ENCODE measurements at places on chromosomes 7 and 10.

- no peak for DNase-seq
Observed at GRCh38 chr7:107503687-107504086, 33.8 kb downstream of the GPR22 start.

GRCh38 chr10:32446536-32447406 lies 831 bp downstream of the CCDC7 start:
- peak; percentile 2 for DNase-seq

DNA sequence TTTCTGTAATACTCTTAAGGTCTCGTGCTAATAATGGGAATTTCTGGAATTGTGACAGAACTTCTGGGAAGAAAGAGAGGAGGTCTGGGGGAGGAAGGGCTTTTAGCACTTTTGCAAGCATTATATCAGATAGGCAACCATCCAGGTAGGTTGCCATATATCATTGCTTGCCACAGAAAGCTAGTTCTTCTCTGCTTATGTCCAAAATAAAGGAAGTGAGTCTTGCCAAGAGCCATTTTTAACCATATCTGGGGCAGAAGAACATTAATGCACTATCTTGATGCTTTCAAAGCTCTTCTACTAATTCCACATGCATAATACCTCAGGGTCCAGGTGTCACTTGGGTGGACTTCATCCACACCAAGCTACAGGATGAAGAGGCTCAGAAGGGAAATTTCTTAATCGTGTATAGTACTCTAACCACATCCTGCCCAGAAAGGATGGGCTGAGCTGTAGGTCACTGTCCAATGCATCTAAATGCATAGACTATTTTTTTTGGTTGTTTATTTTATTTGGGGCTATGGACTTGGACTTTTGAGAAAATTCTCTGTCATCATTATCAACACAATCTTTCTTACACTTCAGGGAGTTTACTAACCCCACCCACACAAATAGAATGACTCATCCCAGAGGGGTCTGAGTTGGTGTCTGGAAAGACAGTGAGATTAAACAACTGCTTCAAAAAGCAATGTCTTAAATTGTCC lies 68.9 kb upstream of the ADO start:
- DNase-seq, result peak; percentile 71

DNA sequence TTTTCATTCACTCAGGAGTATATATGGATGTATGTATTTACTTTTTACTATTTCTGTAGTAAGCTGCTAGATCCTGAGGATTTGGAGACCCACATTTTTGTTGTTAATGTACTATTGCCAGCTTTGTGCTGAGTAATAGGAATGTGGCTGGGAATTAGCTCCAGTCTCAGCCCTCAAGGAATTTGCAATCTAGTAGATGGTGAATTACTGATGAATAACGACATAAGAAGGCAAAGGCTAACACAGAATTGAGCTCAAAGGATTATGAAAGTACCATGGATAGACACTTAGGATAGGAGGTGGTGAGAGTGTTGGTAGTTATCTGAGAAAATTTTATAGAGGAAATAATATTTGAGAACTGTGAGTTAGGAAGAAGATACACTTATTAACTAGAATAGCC lies 19.9 kb downstream of the CASD1 start:
- DNase-seq, result no peak

GRCh38 chr7:98603399-98603788 lies 13.7 kb upstream of the NPTX2 start:
- DNase-seq, result no peak

Measured in suppressor macrophage treated with lipopolysaccharide for 4 hours (primary cell).